ENCODE measurements at places on chromosomes 11 and 22.

DNA sequence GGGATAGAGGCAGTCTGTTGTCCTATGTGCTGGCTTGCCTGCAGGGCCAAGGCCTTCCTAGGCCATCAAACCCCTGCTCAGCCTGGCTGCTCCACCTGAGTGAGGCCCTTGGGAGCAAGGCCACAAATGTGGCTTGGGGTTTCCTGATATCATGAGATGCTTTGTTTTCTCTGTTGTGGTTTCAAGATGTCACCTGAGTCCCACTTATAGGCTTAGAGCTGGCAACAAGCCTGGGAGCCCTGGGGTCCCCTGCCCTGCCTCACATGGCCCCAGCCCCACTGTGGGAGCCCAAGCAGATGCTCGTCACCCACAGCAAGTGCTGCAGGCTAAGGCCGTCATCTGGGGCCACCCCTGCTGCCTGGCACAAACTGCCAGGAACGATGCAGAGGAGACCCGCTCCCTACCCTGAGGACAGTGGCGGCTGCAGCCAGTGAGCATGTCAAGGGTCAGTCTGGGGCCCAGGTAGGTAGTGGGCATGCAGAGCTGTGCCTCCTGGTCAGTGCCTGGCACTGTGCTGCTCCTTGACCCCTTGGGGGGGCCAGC lies 75.4 kb upstream of the KCNQ1OT1 start:
- DNase-seq: peak; percentile 60
- H3K4me1 ChIP-seq: peaks cover 6% of the 10 kb centered on the region
- no peak overlapping the region for H3K27ac ChIP-seq
- peaks cover 11% of the 10 kb centered on the region for H3K27me3 ChIP-seq

DNA sequence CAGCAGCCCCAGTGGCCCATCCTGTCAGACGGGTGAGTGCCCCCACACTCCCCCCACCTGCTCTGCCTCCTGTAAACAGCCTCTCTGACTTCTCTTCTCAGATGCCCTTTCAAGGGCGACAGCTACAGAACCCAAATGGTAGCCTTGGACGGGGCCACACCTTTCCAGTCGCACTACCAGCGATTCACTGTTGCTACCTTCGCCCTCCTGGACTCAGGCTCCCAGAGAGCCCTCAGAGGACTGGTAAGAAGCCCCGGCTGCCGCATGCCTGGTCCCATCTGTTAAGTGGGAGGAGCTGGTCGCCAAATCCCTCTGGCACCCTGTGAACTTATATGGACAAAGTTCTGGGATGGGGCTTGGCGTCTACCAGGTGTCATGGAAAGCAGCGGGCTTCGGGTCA lies 6.2 kb downstream of the ZP1 start:
- no peaks in the 10 kb centered on the region for H3K27me3 ChIP-seq
- H3K4me3 ChIP-seq: no peak overlapping the region
- H3K4me1 ChIP-seq: no peaks in the 10 kb centered on the region
- no peaks in the 10 kb centered on the region for H3K36me3 ChIP-seq

DNA sequence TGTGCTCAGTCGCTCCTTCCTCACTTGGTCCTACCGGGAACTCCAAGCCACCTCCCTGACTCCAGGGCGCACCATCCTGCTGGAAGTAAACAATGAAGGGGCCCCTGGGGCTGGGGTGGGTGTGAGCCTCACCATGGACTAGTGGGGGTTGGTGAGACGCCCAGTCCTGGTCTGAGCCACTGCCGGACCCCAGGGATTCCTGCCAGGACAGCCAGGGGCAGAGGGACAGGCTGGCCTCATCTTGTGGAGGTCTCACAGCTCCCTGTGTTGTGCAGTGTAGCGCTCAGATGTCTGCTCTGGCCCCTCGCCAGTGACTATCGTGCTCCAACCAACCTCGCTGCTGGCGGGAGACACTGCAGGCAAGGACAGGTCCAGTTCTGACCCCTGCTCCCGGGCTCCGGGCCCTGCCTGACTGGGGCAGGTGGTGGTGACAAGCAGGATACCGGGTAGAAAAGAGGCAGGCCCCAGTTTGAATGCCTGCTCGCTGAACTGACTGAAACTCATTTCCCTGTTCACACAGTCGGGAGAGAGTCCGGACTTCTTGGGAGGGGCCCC lies 1021.4 kb downstream of the BRD1 start:
- peaks cover 8% of the 10 kb centered on the region for H3K27me3 ChIP-seq
- no peak overlapping the region for H3K4me3 ChIP-seq
- H3K36me3 ChIP-seq: no peaks in the 10 kb centered on the region
- H3K4me1 ChIP-seq: peaks cover 6% of the 10 kb centered on the region
- H3K27ac ChIP-seq: no peak overlapping the region

GRCh38 chr22:28714043-28714628 lies 27.5 kb downstream of the CHEK2 start:
- H3K27me3 ChIP-seq: no peaks in the 10 kb centered on the region
- peaks cover 9% of the 10 kb centered on the region for H3K36me3 ChIP-seq
- H3K4me1 ChIP-seq: peaks cover 17% of the 10 kb centered on the region
- no peak overlapping the region for H3K4me3 ChIP-seq

- no peaks in the 10 kb centered on the region for H3K36me3 ChIP-seq
- H3K4me3 ChIP-seq: no peak overlapping the region
- H3K27ac ChIP-seq: no peak overlapping the region
- H3K27me3 ChIP-seq: peaks cover 5% of the 10 kb centered on the region
- H3K4me1 ChIP-seq: no peaks in the 10 kb centered on the region
- DNase-seq: no peak
Observed at GRCh38 chr11:7032692-7033091, 12.4 kb downstream of the NLRP14 start.

DNA sequence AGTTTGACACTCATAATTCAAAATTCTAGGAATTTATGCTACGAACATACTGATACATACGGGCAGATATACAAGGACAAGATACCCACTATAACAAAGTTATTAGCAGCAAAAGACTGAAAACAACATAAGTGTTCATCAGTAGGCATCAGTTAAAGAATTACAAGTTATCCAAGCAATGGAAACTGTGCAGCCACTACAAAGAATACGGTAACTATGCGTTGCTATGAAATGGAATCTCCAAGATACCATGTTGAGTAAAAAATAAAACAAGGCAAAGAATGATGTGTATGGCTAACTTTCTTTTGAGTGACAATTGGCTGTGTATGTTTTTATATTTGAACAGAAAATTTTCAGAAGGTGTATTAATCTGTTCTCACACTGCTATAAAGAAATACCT lies 151.7 kb downstream of the ADAMTS15 start:
- no peak overlapping the region for H3K4me3 ChIP-seq
- H3K27me3 ChIP-seq: no peaks in the 10 kb centered on the region
- DNase-seq: no peak
- H3K36me3 ChIP-seq: no peaks in the 10 kb centered on the region

- H3K36me3 ChIP-seq: no peaks in the 10 kb centered on the region
- H3K4me1 ChIP-seq: no peaks in the 10 kb centered on the region
- no peak overlapping the region for H3K27ac ChIP-seq
- peaks cover 15% of the 10 kb centered on the region for H3K27me3 ChIP-seq
- H3K4me3 ChIP-seq: no peak overlapping the region
Observed at GRCh38 chr22:47801541-47802245, 1039.2 kb downstream of the TBC1D22A start.

- H3K4me3 ChIP-seq: no peak within 1 kb of the TSS
- DNase-seq: no peak
Observed at GRCh38 chr11:94020777-94021481, at the start of gene HEPHL1. HEPHL1 (plus strand) TSS chr11:94021354; CDS start chr11:94021369, 15 bp downstream.

DNA sequence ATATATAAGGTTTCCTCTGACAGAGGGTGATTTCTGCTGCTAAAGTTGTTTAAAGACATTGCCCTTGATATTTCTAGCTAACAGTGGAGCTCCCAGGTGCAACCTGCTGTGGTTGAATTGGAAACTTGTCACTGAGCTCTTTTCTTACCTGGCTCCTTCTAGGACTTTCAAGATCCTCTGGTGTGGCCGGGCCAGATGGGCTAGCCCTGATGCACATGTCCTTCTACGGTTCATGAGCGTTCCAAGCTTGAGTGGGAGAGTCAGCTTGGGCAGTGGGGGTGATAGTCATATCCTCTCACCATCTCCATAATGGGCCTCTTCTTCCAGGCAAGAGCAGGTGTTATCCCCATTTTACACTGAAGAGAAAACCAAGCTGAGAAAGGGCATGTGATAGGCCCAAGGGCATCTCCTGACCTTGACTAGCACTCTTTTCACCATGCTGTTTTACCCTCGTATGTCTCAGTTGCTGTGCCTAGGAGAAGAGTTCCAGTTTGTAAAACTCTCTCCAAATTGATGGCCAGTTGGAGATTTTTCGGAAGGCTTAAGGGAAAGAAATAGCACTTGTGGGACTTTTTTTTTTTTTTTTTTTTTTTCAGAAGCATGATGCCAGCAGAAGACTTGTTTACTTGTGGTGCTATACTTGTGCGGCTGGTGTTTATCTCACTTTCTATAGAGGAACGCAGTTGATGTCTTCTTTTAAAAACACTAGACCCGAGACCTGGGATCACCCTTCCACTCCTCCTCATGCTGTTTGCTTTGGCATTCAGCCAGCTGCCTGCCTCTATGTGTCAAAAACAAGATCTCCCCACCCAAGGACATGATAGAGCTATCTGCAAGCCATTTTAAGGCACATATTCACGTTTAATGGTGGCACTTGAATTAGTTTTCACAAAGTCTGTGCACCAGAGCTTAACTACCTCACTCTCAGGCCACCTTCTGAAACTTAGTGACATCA lies 32.6 kb downstream of the TEAD1 start:
- DNase-seq: no peak
- no peaks in the 10 kb centered on the region for H3K27me3 ChIP-seq
- H3K4me3 ChIP-seq: peak overlapping the region; percentile 9
- H3K36me3 ChIP-seq: peaks cover 29% of the 10 kb centered on the region

DNA sequence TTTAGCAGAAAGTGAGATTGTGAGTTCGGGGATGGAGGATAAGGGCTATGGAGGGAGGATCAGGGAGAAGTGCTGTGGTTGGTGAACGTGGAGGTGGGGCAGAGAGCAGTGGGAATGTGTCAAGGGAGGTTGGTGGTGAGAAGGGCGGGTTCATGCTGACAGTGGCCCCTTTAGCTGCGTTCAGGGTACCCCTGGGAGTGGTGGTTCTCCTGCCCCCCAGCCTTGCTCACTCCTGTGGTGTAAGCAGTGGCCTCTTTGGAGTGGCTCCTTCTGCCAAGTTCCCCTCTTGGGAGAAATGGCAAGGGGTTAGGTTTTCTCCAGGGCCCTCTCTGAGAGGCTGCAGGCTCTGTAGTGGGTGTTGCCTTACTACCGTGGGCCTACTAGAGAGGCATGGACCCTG lies 16.1 kb upstream of the NECTIN1 start:
- no peak for DNase-seq
- H3K36me3 ChIP-seq: no peaks in the 10 kb centered on the region
- H3K27me3 ChIP-seq: peaks cover 44% of the 10 kb centered on the region
- H3K27ac ChIP-seq: no peak overlapping the region
- H3K4me3 ChIP-seq: no peak overlapping the region
